CD4-positive, alpha-beta T cell treated with Interleukin-1 beta for 1 hour (primary cell): ENCODE measurements at places on chromosomes 11 and 22.

DNA sequence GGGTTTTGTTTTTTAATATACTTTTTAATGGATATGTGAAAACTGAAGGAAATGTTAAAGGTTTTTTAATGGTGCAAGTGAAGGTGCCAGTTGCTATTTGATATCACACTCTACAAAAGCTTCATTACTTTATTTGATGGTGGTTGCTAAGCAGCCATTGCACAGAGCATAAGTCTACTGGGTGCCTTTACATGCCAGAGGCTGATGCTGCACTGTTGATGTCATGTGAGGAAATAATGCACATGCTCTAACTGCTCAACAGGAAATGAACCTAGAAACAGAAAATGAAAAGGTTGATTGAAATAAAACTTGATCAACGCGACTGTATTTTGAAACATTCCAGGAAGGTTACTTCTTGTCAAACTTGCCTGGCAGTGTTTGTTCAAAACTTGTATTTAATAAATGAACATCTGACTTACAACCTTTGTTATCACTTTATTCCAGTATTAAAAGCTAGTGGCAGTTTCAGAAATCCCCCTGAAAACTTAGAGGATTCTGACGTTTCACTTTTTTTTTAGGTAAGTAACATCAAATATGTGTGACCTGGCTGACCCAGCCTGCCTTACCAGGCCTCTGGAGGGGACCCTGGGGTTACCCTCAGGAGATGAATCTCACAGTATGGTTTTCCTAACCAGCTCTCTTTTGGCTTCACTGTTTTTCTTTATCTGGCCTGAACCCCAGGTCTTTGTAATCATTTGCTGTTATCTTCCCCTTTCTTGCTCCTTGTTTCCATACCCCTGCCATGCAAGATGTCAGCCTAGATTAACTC lies 2.4 kb upstream of the ATP5MG start:
- peak; percentile 87 for DNase-seq

GRCh38 chr11:19392847-19393518 lies 152.2 kb upstream of the E2F8 start:
- no peak for DNase-seq

DNA sequence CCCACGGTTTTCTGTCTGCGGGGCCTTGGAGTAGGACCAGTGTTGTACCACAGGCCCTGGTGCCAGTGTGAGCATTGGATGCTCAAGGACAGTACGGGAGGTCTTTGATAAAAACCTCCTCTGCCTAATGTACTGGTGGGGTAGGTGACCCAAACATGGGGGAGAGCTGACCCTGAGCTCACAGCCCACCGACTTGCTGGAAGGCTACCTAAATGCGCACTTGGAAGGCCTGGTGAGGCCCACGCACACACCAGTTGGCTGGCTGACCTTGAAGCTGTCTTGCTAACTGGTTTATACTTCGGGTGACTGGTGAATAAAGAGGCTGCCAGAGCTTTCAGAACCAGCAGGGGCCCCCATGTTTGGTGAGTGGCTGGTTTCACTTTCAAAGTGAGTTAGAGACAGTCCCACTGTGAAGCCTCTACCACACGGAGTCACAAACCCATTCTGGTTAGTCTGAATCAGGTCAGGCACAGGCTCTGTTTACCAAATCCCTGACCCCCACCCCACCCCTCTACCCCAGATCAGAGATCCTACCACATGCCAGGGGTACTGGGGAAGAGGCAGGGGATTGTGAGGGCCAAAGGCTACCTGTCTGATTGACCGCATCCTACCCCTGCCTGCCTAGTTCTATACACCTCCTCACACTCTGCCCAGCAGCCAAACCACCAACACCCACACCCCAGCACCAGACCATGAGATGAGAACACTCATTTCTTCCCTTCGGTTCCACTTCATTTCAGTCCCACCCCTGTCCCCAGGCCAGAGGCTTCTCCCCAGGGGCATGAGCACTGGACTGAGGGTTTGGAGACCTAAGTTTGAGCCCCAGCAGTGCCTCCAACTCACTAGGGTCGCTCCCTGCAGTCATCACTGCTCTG lies 12.7 kb upstream of the IL2RB start:
- DNase-seq: peak; percentile 66

DNA sequence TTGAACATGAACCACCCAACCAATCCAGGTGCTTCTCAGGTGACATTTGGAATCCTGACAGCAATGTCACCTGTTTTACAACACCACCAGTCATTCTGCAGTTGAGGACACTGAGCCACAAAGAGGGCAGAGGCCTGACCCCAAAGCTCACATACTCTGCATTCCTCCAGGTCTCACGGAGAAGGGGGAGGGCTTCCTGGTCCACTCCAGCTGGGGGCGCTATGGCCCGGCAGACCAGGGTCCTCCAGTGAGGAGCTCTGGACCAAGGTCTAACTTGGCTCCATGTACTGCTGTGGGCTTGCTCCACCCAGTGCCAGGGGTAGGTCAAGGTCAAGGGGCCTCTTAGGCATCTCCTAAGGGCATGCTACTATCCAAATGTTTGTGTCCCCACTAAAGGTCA lies 1.5 kb upstream of the PNPLA3 start:
- no peak for DNase-seq

DNA sequence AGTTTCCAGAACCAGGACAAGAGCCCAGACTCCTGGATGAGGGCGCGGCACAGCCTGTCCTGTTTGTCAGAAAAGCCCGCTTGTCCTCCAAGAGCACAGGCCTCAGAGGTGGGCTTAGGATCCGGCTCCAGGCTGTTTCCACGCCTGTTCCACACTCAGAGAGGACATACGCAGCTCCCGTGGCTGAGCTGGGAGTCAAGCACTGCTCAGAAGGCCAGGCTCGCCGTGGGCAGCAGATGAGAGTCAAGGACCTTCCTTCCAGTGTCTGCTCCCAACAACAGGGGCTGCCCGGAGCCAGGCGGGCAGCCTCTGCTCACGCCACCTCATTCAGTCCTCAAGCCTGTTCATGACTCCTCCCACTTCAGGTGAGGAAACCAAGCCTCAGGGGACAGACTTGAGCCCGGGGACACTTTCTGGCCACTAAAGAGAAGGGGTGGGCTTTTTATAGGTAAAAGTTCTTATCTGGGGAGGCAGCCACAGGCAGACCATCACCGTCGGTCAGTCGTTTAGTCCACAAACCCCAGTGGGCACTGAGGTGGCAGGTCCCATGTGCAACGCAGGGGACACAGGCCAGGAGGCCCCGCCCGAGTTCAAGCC lies 3.8 kb downstream of the CYB5R3 start:
- no peak for DNase-seq

DNA sequence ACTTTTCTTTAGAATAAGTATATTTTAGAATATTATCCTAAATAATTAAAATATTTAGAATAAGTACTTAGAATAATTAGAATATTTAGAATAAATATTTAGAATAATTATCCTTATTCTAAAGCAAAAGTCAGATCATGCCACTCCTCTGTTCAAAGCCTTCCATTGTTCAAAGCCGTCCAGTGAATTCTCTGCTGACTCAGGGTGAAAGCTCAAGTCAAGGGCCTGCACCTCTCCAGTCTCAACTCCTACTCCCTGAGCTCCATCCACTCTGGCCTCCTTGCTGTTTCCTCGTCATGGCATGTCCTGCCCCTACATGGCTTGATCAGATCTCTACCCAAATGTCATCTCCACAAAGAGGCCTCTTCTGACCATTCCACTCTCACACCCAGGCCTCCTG lies 30.0 kb downstream of the PLEKHA7 start:
- DNase-seq: no peak

GRCh38 chr11:133938166-133938565 lies 18.6 kb downstream of the IGSF9B start:
- DNase-seq: no peak

GRCh38 chr11:17516551-17517150 lies 27.6 kb downstream of the USH1C start:
- DNase-seq: no peak

GRCh38 chr22:19632668-19633148 lies 81.6 kb upstream of the SEPTIN5 start:
- DNase-seq: no peak

- peak; percentile 97 for DNase-seq
Observed at GRCh38 chr11:65498977-65499712, at the start of gene MALAT1. Gene MALAT1, plus strand, starts transcription at chr11:65499045.

DNA sequence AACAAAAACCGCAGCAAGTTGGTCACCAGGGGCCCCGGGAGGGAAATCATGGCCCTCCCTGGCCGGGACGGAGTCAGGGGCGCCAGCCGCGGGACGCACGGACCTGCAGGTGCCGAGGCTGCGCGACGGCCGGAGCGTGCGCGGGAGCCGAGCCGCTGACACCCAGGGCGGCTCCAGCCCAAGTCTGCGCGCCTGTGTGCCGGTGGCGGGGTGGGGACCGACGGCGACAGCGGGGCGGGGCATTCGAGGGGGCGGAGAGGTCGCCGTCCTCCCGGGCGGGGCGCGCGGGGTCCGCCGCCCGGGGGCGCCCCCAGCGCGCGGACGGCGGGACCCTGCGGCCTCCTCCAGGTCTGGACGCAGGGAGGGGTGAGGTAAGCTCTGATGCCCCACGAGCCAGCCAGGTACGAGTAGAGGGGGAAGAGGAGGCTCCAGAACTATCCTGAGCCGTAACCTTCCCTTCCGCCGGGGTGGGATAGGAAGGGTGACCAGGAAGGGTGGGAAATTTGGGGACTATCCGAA lies at the start of gene ESAM:
Gene ESAM, minus strand, starts transcription at position 186 of the 519 bp plus-strand sequence. Its CDS starts 136 bp downstream, at position 50.
- DNase-seq: peak; percentile 71

GRCh38 chr11:127624306-127624856 lies 623.8 kb upstream of the KIRREL3 start:
- DNase-seq: no peak

GRCh38 chr11:114000526-114000925 lies 25.6 kb downstream of the HTR3A start:
- no peak for DNase-seq

DNA sequence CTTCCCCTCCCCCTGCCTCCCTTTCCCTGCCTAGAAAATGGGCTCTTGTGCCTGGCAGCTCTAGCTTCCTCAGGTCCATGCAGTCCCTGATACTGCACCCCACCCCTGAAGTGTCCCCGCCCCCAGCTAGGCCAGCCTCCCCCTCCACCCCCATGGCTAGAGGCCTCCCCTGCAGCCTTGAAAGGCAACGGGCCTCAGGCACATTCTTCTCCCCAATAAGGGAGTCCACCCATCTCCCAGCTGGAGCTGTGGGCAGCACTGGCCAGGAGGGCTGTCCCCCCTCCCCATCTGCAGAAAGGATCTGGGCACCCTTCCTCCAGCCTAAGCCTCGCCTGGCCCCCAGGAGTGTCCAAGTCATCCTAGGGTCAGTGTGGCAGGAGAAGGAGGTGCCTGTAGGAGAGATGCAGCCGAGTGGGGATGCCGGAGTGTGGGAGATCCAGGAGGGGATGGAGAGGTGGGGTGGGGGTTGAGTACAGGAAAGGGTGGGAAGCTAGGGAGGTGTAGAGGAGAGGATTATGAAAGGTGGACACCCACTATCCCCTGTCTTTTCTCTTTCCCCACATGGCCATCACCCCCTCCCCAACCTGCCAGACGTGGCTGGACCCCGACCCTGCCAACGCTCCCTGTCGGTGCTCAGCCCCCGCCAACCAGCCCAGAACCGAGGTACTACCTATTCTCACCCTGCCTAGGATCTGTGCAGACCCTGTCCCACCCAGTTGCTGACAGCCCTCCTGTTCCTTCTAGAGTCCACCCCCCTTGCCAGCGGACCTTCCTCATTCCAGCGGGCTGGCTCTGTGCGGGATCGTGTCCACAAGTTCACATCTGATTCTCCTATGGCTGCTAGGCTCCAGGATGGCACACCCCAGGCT lies 9.3 kb downstream of the SMTN start:
- no peak for DNase-seq

GRCh38 chr11:65883058-65883761 lies 3.6 kb downstream of the CTSW start:
- DNase-seq: no peak

DNA sequence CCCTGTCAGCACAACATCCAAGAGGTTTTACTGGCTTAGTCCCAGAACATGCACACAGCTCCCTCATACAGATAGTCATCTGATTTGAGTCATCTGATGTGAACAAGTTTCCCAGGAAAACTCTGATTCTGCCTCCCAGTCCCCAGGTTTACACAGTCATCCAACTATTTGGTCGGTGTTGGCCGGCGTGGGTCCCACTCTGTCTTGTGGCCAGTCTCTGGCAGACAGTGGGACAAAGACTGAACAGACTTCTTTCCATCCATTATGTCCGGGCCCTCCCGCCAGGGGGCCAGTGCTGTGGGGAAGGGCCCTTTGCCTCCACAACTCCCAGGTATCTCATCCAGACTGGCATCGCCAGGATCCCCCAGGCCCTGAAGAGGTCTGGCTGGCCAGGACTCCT lies 60.0 kb downstream of the BTG4 start:
- no peak for DNase-seq
